ENCODE measurements at places on chromosomes 11 and 22.

GRCh38 chr22:43858156-43858895 is 4.0 kb downstream of the SULT4A1 start:
- DNase-seq = no peak

- DNase-seq = peak; percentile 51
Observed at GRCh38 chr11:114262681-114263512, 33.3 kb upstream of the NNMT start.

DNA sequence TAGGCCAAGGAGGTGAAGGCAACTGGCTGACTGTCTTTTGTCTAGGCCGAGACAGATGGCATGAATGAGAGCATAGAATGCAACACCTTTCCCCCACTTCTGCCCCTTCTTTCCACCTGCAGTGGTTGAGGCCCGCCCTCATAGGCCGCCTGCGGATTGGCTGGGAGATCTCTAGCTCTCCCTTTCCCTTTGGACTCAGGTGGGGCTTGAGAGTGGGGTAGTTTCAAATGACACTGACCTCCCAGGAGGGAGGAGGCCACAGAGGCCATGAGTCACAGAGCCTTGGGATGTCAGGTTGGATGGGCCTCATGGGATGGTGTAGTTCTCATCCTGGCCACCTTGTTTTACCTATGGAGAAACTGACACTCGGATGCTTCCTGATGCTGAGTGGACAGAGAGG is 9.1 kb downstream of the MICAL2 start:
- no peak for DNase-seq

GRCh38 chr22:35621451-35621850 is 4.3 kb upstream of the MB start:
- no peak for DNase-seq

DNA sequence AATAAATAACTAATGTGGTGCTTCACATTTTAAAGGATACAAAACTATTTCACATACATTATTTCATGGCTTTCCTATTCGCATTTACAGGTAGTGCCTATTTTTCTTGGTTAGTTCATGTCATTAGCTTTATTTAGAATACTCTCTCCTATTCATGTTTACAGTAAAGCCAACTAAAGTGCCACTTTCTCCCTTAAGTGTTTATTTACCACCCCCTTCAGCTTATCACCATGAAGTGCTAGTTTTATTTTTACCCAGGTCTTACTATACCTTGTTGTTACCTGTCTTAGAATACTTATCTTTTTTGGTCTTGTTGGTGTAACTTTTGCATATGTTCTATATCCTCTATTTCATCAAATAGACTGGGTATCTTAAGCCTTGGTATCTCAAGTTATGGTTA is 715.2 kb upstream of the TENM4 start:
- DNase-seq = no peak

DNA sequence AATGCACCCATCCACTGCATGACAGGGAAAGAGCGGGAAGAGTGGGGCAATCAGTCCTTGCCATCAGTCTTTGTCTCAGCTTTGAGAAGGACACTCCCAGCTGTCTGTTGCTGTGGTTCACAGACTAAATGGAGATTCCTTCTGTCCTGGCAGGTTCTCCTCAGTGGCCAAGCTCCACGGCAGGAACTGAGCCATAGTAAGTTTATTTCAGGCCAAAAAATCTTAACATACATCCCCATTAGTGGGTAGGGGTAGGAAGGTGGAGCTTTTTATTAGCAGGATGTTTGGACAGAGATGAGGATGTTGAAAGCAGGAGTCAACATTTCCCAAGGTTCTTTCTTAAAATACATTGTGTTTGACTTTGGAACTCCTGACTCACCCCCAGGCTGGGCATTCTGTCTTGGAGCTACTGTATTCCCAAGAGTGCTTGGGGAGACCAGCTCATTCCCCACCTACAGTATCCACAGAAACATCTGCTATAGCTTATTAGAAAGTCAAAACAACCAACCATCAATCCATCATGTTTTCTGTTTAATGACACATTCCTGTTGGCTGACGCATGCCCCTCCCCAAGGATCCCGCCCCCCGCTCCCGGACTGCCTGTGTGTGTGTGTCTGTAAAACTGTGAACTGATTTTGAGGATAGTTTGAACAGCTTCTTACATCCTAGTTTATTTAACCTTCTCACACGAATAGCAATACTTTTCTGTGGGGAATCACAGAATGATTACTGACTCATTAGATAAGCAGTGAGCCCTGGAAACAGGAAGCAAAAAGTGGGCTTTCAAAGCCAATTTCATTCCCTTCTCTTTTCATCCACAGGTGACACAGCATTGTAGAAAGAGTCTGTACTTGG is 109.5 kb downstream of the CCDC81 start:
- DNase-seq = peak; percentile 97

DNA sequence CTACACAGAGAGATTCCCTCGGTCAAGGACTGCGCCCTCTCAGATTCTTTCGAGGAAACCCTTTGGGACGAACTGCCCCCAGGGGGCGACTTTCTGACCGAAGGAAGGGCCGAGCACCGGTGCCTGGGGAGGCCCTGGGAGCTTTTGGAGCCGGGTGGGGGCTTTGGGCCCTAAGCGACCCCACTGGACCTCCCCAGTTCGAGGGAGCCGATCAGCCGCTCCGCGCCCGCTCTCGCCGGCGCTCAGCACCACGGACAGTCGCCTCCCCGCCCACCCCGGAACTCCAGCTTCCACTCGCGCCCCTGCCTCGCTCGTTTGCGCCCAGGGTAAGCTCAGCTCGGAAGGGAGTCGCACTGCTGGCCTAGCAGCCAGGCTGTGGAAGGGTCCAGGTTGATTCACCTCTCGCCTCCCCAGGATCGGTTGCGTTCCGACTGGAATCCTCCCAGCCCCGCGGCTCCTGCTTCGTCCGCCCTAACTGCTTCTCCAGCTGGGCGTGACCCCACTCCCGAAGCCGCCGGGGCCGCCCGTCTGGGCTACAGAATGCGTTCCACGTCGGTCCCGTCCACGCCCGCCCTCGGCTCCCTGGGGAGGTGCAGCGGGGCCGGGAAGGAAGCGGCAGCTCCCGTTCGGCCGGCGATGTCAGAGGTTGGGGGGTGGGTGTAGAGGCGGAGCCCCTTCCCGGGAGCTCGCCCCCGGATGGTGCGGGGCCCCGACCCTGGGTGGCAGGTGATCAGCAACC is 428 bp downstream of the SCN3B start:
- peak; percentile 65 for DNase-seq

- DNase-seq = no peak
Observed at GRCh38 chr11:31797190-31798056, 13.7 kb downstream of the PAX6 start.

DNA sequence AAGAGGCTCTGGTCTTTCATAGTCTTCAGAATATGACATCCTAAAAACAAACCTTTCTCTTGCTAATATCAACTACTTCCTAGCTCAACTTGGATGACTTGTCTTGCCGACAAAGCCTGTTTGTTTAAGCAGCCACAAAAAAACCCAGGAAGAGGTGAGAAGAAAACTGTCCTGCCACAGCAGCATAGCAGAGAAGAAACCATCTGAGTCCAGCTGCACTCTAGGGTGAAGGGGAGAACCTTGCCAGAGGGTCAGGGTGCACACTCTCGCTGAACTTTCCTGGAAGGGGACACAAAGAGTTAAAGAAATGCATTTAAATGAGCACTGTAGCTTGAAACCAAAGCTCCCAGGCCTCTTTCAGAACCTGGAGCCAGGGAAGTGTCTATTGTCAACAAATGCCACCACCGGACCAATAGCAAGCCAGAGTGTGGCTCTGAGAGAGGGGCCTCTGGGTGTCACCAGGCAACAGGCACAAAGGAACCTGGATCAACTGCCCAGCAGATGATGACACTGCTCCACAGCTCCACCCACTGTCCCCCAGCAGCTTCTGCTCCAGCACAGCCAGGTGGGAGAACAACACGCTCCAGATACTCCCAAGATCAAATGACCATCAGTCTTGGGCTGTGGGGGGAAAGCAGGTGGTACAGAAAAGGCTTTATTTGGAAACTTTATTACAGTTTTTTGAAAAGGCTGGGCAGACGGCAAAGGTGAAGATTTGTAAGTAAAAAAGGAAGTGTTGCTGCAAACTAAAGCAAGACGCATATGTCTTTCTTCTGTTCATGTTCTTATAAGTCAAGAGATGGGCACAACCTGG is 105.7 kb downstream of the RASSF10 start:
- no peak for DNase-seq

GRCh38 chr11:15975742-15976141 is 380.6 kb downstream of the SOX6 start:
- DNase-seq = no peak

DNA sequence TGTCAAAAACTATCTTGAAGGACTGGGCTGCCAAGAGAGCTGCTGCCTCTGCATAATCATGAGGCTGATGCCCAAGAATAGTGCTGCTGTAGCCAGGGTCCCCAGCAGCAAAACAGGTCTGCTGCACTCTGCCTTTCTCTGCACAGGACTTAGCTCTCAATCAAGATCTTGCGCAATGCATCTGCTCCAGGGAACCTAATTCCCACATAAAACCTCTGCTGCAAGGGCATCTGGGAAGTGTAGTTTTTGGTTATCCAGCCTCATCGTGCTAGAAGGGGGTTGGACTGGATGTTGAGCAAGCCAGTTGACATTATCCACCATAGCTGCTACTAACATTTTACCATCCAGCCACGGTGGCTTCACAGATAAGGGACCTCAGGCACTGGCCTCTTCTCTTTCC is 192.7 kb downstream of the C11orf91 start:
- peak; percentile 76 for DNase-seq

GRCh38 chr11:46120346-46121300 is 631 bp downstream of the PHF21A start:
- DNase-seq = peak; percentile 78

- DNase-seq = no peak
Observed at GRCh38 chr11:71209656-71210055, 42.7 kb downstream of the SHANK2 start.

DNA sequence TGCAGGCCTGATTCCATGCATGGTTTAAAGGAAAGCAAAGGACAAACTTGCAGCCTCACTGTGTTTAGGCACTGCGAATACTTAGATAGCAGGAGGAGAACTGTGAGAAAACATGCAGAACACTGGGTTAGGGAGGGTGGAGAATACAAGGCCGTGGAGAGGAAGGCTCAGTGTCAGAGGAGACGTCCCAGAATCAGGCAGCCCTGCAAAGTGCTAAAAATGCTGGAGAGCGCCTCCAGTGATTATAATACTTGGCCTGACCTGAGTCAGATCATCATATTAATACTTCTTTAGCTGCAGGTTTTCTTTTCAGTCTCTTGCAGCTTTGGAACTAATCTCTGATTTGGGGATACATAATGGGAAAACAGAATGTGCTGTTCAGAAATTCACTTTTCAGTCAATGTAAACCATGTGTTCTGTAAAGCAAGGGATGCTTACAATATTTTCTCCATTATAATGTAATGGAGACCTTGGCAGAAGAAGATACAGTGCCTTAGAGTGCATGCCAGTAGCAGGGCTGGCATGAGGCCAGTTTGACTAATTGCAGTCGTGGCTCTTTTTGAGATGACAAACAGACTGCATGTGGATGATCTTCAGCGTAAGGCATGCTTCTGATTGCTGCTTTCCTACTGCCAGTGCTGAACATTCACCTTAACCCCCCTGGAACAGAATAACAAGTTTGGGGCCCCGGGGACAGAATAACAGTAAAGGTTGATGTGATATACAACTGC is 16.8 kb downstream of the EXT2 start:
- peak; percentile 89 for DNase-seq

DNA sequence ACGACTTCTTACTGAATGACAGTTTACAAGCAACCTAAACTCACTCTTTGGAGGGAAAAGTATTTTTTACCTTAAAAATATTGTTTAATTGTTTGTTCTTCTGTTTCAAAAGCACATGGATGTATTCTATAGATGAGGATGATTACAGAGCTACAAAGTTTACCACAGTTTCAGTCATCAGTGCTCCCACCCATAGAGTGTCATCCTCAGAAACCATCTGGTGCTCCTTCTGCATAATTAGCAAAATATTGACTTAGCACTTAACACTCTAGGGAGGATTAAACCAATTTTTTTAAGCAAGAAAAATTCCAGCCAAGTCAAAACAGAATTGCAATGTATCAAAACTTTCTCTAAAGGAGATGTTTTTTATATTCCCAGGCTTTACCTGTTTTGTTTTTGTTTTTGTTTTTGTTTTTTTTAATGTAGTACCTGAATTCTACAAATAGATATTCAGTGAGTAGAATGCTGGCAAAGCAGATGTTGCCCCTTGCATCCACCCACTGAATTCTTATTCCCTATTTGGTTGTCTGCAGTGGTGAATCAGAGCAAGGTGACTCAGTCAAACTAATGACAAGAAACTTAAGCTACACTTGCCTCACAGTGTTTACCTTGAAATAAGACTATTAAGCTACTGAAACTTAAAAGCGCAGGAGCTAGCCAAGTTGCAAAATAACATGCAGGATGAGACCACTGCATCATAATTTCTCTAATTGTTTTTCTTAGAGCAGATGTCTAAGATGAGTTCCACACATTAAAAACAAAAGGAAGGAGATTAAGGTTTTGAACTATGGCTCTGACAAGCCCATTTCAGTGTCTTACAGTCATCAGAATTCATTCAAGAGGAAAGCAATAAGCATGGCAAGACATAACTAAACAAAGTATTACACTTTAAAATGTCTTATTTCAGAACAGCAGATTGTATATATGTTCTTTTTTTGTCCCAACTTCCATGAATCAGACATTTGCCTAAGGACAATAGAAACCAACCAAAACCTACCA is 155.1 kb upstream of the SOX6 start:
- peak; percentile 52 for DNase-seq

GRCh38 chr11:8384199-8384821 is 120.6 kb upstream of the LMO1 start:
- DNase-seq = peak; percentile 47

DNA sequence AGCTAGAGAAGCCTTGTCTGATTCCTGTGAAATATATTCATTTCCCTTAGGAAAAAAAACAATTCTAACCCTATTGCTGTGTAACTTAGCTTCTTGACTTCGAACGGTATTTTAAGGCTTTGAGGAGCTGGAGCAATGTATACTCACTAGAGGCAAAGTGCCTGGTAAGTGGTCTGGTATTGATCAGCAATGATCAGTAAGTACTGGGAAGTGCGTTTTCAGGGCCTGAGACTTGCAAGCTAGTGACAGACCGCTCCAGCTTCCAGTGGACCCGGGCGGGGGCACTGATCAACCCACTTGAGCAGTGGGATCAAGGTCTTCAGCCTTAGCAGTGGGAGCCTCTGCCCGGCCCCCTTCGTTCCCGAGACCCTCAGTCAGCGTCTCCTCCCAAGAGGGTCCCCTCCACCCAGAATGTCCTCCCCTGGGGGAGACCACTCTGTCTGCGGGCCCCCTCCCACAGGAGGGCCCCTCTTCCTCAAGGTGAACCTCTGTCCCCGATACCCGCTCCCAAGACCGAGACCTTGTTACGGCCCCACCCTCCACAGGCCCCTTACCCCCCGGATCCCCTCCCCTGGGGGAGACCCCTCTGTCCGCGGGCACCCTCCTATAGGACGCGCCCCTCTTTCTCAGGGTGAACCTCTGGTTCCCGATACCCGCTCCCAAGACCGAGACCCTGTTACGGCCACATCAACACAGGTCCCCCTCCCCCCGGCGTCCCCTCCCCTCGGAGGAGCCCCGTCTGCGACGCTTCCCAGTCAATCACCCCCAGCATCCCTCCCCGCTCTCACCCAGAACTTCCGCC is 452 bp upstream of the ATXN10 start:
- no peak for DNase-seq

DNA sequence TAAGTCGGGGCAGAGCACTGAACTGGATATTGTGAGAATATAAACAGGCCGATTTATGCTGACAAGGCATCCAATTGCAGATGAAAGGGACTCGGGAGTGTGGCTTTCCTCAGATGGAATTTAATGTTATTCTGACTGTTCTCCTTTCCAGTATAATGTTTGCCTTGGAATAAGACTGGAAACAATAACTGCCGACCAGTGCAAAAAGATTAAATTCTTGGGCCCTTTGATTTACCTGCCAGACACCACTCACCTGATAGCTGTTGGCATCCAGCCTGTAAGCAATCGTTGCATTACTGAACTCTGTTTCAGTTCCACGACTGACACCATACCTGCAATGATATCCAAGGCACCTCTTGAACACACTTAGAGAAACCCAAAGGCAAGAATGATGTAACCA is 10.9 kb downstream of the NUP160 start:
- no peak for DNase-seq

All from foreskin fibroblast (primary cell).